ENCODE measurements at places on chromosomes 16 and 17.

DNA sequence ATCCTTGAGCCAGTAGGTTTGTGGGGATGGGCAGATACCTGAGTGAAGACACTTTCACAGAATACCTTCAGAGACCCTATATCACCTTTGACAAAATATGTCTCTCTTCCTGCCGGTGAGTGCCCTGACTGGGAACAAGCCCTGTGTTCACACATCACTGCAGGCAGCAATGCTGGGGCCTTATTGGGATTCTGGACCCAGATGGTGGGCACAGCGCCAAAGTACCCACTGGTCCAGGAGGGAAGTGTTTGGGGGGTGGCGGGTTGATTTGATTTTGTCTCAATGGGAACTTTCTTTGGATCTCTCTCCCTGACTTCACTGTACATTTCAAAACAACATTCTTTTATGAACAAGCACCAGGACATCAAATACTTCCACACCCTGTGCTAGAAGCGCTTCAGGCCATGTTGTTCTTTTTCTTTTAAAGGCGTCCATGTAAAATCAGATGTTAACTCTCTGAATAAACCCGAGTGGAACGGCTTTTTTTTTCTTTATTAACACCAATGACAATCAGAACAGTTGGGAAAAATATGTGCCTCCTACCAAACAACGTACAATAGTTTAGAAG, 62.4 kb upstream of the AKTIP start:
- no peak for DNase-seq

- no peak for DNase-seq
Observed at GRCh38 chr17:68560966-68561720, 40.0 kb downstream of the FAM20A start.

GRCh38 chr17:77935121-77935571, 23.4 kb upstream of the TNRC6C start:
- no peak for DNase-seq

GRCh38 chr16:75087375-75087979, 29.1 kb downstream of the LDHD start:
- DNase-seq: no peak

- DNase-seq: no peak
Observed at GRCh38 chr17:79952901-79953300, 82.8 kb downstream of the TBC1D16 start.

GRCh38 chr16:64869781-64870180, 252.1 kb downstream of the CDH11 start:
- no peak for DNase-seq

- DNase-seq: no peak
Observed at GRCh38 chr16:59052231-59052630, 318.1 kb upstream of the GOT2 start.

- DNase-seq: no peak
Observed at GRCh38 chr17:51486091-51486490, 225.7 kb downstream of the UTP18 start.

DNA sequence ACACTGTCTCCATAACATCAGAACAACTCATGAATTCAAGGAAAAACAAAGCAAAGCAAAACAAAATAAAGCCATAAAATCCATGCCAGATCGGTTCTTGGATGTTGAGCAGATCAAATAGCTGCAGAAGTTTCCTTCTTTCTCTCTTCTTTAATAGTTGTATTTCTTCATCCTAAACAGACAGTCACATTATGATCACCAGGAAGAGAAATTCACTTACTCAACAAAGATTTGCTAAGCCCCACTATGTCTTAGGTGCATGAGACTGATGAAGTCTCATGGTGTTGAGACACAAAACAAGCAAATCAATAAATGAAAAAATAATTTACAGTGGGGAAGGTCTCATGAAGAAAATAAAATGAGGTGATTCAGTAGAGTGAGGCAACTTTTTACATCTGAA, 72.8 kb downstream of the WIPI1 start:
- no peak for DNase-seq

GRCh38 chr16:57167538-57167937, 18.3 kb downstream of the PSME3IP1 start:
- DNase-seq: no peak

DNA sequence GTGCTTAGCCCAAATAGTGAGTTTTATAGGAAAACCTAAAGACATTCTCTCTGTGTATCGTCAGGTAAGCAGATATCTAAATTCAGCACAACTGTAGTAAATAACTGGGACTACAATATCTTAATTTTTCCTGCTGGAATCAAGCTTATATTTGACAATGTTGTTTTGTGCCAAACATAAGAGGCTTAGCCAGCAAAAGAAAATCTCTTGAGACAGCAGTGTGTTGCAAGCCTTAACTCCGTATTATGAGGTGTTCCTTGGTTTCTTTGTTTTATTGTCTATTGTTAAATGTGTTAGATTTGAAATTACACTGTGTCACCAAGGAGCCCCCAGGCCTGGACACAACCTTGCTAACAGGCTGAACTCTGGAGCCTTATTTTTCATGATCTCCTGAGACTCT, 1570.6 kb upstream of the GOT2 start:
- no peak for DNase-seq

DNA sequence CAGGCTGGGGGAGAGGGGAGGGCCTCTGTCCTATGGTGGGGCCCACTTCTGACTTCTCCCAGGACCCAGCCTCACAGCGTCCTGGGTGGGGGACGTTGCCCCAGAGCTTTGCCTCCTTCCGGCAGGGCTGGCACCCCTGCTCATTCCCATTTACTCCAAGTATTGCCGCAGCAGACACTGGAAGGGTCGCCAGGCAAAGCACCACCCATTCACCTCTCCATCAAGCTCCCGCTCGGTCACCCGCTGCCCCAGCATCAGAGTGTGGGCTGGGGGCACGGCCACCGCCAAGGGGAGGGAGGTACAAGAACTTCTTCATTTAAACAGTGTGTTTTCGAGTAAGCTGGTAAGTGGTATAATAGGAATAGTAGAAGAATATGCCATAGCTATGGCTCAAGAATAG, 52.8 kb upstream of the GNG13 start:
- DNase-seq: no peak

DNA sequence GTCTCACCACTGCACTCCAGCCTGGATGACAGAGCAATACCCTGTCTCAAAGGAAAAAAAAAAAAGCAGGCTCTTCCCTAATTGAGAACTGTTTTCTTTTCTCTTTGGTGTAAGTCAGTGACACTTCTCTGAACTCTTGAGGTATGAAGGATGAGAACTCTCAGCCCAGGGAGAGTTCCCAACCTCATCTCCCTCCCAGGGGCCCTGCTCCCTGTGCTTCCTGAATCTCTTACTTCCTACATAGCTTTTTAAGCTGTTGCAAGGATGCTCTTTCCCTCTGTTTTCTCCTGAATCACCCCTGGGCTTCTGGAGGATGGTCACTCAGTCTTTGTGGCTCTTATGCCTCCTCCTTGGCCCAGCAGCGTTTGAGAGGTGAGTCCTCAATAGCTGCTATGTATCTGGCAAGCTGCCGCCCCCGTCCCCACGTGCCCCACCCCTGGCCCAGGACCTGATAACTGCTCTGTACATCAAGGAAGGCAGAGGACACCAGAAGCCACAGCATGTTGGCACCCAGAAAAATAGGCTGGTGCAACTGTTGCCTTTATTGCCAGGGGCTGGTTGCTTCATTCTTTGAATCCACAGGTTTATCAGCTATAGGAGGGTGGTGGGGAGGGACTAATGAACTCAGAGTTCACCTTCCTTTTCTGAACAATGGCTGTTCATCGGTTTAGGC, 24.0 kb downstream of the IGF2BP1 start:
- no peak for DNase-seq

DNA sequence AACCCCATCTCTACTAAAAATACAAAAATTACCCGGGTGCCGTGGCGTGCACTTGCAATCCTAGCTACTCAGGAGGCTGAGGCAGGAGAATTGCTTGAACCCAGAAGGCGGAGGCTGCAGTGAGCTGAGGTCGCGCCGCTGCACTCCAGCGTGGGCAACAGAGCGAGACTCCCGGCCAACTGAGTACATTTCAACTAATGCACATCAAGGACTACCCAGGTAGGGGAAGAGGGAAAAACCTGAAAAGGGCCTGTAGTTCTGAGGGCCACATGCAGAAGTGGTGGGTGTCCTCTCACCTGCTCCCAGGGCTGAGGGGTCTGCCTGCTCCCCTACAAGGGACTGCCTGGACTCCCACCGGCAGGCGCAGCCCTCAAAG, 584 bp upstream of the SLC16A5 start:
- DNase-seq: no peak

DNA sequence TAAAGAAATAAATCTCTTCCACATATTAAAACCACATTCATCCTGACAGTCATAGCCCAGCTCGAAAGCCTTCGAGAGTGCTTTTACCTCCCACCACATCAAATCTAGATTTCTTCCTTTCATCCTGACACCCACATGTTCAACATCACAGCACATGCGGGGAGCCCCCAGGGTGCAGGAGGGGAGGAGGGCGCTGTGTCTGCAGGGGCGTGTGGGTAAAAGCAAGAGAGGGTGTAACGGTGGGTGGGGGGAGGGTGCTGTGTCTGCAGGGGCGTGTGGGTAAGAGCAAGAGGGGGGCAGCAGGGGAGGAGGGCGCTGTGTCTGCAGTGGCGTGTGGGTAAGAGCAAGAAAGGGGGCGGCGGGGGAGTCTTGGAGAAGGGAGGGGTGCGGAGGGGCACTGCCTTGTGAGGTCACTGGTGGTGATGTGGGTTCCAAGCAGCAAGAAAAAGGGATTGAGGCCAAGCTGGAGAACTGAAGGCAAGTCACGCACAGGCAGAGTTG, 34.7 kb downstream of the ADCY9 start:
- DNase-seq: no peak

DNA sequence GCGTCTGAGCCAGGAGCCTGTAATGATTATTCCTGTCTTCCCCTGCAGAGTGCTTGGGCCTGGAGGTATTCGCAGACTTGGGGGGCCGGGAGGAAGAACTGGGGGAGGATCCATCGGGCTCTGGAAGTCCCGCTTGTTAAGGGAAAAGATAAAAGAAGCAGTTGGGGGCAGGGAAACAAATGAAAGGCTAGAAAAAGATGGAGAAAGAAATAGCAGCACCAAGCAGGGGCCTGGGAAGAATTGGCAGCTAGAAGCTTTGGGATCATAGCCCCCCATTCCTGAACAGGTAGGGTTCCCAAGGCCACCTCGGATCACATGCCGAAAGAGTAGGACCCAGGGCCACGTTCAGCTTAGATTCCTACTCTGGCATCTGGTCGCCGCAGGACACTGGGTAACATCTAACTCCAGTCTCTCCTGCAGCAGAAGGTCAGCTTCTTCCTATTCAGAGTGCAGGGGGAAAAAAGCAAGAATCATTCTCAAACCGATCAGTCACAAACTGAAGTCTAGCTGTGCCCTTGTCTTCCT, 23.6 kb downstream of the ADAM11 start:
- no peak for DNase-seq

- no peak for DNase-seq
Observed at GRCh38 chr16:86880316-86881117, 302.2 kb downstream of the FOXL1 start.

DNA sequence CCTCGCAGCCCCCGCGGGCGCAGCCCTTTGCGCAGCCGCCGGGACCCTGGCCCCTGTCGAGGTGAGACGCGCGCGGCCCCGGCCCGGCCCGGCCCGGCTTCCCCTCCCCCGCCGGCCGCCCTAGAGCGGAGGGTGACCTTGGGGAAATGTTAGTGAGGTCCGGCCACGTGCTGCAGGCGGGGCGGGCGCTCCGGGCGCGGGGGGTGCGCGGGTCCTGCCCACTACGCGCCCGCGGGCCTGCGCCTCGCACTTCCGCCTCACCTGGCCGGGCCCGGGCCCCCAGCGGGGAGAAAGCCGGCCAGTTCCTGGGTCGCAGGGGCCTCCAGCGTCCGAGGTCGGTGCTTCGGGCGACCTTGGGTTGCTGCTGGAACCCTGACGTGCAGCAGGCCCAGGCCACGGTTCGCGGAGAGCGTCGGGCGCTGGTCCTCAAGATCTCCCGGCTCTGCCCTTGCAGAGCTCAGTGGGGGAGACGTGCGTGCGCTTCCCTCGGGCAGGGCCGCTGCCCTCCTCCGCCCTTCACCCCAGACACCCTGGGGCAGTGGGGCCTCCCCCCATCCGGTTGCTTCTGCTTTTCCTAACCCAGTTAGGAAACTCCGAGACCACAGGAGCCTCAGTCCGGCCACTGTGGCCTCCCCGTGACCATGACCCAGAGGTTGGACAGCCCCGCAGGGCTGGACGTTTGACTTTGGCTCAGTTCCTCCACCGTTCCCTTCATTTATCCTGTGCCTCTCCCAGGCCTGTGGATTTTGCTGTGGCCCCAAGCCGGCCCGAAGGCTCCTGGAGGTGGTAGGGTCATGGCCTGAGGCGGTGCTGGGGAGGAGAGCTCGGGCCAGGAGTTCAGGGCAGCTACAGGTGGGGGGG, 791 bp downstream of the MCRIP2 start:
- DNase-seq: no peak

DNA sequence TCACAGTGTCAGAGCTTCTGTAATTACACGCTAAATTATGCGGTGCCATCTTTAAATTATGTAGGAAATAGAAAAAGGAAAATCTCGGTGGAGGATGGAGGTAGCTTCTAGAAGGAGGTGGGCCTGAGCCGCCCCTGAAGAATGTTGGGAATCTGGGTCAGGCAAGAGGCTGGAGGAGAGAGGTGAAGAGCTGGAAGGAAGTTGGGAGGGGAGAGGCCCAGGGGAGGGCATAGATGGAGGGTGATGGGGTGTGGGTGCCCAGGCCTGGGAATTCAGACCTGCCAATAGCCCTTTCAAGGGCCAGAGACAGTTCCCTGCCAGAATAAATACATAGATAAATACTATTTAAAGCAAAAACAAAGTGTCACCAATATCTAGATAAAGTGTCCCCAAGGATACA, 415.0 kb upstream of the HSBP1 start:
- no peak for DNase-seq

DNA sequence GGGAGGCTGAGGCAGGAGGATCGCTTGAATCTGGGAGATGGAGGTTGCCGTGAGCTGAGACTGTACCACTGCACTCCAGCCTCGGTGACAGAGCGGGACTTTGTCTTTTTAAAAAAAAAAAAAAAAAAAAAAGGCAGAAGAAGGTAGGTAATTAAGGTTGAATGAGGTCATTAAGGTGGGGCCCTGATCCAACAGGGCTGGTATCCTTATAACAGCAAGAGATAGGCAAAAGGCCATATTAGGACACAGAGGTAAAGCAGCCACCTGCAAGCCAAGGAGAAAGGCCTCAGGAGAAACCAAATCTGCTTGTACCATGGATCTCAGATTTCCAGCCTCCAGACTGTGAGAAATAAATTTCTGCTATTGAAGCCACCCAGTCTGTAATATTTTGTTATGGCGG, 60.3 kb downstream of the SPAG9 start:
- DNase-seq: no peak

GRCh38 chr17:71709271-71709890, 411.4 kb upstream of the SOX9 start:
- DNase-seq: no peak

GRCh38 chr17:42268236-42268635, 8.0 kb downstream of the STAT5B start:
- no peak for DNase-seq

DNA sequence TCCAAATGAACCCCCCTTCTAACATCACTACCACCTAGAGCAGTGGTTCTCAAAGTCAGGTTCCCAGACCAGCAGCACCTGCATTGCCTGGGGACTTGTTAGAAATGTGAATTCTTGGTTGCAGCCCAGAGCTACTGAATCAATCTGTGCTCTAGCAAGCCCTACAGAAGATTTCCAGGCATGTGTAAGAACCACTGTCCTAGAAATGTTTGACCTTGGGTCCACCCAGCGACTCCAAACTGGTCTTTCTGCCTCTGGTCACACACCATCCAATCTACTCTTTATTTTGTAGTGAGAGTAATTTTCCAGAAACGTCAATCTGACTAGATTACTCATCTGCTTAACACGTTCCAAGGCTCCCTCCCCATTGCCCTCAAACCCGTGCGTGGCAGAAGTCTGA, 169.9 kb downstream of the HAPSTR1 start:
- DNase-seq: no peak

GRCh38 chr17:77692571-77693161, 265.8 kb upstream of the TNRC6C start:
- DNase-seq: no peak
